ENCODE measurements at places on chromosomes 16 and 17.
A peak's percentile ranks its signal among the peaks of the same experiment; 100 is the strongest.

GRCh38 chr16:55821210-55821609 lies 11.7 kb downstream of the CES1 start:
- DNase-seq, result no peak

DNA sequence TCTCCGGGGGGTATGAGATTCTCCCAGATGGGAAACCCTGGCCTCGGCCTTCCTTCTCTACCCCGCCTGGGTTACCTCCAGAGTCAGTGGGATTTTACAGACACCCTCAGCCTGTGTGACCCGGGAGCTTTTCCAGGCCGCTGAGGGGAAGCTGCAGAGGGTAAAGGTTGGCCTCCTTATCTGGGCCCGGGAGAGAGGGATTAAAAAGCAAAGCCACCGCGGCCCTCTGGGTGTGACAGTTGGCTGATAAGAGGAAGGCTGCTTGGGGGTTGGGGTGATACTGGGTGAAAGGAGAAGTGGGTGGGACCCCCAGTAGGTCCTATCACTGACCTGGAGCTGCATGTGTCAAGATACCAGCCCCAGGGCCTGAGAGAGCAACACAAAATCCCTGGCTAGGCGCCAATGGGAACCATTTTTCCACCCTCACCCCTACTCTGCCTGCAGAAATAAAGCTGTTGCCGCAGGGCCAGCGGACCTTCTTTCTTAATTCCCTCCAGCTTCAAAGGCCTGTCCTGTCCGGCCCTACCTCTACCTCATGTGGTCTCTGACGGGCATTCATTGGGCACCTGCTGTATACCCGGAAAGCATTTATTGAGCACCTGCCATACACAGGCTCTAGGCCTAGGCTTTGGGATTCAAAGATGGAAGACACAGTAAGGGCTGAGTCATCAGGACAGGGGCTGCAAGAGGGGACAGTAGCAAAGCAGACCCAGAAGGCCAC lies 77.6 kb upstream of the GSE1 start:
- no peak for DNase-seq

DNA sequence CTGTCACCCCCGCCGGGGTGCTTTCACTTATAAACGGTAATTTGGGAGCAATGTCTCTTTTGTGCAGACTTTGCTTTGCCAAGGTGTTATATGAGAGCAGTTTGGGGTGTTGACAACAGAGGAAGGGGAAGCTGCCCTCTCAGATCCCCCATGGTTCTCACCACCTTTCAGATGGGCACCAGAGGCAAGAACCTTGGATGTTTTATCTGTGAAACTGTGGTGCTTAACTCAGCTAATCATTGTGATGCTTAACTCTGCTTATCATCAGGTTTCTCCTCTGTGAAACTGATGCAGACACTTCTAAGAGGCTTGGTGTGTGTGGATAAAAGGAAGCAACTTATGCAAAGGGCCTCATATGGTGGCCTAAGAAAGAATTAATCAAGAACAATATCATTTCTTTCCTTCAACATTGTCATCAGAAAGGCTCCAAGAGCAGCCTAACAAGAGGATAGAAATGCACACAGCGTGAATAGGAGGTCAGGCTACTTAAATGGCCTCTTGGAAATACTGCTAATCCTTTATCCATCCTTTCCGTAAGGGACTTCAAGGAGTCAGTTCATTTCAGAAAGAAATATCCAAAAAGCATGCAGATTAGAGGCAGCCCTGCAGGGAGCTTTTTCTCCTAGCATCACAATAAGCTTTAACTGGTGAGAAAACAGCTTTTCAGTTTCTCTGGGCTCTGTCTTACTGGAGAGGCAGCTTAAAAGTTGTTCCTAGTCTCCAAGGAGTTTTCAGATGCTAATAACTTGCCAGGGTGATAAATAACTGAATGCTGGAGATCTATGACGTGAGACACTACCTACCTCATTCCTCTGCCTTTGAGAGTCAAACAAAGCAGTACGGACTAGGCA lies 55.1 kb upstream of the CLEC3A start:
- no peak for DNase-seq

GRCh38 chr16:8278031-8278580 lies 312.2 kb downstream of the TMEM114 start:
- DNase-seq, result no peak

GRCh38 chr17:49822829-49823228 lies 25.0 kb downstream of the TAC4 start:
- no peak for DNase-seq

- no peak for DNase-seq
Observed at GRCh38 chr17:29086628-29087332, 43.8 kb downstream of the PIPOX start.

- DNase-seq, result no peak
Observed at GRCh38 chr16:51939378-51939871, 607.5 kb downstream of the TOX3 start.

GRCh38 chr17:5715478-5715877 lies 131.2 kb upstream of the NLRP1 start:
- no peak for DNase-seq

DNA sequence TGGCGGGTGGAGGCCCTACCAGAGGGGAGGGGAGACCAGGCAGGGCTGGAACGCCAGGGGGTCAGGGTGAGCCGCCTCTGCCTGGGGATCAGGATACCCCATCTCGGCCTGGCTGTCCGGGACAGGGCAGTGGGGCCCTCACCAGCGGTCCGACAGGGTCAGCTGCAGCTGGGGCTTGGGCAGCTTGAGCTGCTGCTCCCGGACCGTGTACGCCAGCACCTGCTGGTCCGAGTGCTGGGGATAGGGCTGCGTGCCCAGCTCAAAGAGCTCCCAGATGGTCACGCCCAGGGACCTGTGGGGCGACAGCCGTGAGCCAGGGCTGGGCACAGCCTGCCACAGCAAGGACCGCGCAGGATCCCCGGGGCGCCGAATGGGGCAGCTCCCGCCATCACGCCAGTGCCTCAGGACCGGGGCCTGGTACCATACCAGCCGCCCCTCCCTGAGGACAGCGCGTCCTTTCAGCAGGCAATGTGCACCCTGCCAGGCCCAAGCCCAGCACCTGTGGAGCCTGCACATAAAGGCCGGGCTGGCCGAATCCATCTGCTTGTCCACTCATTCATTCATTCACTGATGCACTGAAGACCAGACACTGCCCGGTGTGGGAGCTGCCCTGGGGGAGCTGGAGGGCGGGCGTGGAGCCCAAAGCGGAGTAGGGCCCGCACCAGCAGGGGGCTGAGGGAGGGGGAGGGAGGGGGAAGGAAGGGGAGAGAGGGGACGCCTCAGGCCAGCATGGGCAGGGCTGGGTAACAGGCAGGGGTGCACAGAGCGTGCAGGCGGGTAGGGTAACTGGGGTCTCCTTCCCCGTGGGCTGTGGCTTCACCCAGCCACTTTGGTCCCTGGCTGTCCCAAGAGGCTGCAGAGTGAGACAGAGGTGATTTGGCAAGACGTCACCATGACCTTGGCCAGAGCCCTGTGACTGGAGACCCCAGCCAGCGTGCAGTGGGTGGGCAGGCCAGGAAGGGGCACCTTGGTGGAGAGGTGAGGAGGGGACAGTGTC lies 42.0 kb upstream of the PVALEF start:
- DNase-seq, result no peak

DNA sequence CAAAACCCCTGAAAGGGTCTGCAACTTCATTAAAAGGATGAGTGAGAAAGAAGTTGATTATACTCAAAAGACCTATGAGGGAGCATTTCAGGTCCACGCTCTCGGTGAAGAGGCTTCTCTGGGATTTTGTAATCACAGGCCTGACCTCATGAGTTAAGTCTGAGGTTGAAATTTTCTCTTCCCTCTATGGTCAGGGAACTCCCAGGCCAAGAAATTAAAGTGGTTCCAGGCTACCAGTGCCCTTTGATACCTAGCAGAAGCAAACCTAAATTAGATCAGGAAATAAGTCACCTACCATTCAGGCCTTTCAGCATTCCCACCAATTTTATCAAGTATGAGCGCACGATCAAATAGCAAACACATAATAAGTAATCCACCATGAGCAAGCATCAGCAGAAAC lies 27.9 kb downstream of the MBTD1 start:
- DNase-seq, result no peak

- no peak for DNase-seq
Observed at GRCh38 chr17:14161419-14161818, 75.2 kb downstream of the CDRT15 start.

DNA sequence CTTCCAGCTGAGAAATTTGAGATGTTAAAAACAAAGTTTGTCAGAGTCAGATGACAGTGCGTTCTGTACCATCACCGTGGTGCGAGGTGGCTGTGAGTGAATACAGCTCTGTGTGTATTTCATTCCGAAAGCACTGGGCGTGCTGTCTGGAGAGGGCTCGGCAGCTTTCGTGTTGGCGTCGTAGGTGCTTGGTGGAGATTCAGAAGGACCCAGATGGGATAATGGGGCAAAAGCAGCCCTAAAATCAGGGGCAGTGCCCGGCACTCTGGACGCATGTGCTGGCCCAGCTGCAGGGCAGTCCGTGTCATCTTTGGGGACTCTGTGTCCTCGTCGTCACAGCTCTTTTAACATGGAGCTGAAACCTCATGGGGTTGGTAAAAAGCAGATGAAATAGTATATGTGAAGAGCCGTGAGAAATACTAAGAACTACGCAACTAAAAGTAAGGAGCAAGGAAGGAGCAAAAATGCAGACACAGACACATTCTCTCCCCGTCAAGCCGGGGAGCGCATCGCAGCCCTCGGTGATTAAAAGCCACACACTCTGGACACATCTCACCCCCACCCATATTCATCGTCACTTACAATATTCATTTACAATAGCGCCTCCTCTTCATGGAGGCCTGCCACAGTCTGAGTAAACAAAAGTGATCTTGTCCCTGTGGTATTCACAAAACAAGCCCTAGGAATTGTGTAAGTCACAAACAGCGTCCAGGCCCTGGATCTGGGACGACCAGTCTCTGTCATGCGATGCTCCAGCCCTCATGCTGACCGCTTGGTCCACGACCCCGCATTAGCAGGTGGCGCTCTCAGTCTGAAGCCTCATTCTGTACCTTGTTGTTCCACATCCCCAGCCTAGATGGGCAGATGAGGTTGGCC lies 206.7 kb downstream of the RPTOR start:
- DNase-seq, result no peak

- DNase-seq, result no peak
Observed at GRCh38 chr17:80696456-80696855, 151.8 kb downstream of the RPTOR start.

- DNase-seq, result peak; percentile 23
Observed at GRCh38 chr17:81428121-81428515, 32.9 kb downstream of the BAHCC1 start.

DNA sequence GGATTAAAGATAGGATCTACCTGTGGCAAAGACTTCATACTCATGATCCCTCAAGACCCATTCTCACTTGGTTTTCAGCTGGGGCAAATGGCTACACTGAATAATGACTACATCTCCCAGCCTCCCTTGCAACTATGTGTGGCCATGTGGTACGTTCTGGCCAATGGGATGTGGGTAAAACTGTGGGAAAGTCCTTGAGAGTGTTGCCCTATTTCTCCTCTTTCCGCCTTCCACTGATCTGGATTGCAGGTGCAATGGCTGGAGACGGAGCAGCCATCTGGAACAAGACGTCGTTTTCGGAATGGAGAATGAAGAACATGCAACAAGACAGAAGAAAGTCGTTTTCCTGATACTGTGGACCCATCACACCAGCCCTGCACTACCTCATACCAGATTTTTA lies 48.5 kb downstream of the HAPSTR1 start:
- DNase-seq, result peak; percentile 46

DNA sequence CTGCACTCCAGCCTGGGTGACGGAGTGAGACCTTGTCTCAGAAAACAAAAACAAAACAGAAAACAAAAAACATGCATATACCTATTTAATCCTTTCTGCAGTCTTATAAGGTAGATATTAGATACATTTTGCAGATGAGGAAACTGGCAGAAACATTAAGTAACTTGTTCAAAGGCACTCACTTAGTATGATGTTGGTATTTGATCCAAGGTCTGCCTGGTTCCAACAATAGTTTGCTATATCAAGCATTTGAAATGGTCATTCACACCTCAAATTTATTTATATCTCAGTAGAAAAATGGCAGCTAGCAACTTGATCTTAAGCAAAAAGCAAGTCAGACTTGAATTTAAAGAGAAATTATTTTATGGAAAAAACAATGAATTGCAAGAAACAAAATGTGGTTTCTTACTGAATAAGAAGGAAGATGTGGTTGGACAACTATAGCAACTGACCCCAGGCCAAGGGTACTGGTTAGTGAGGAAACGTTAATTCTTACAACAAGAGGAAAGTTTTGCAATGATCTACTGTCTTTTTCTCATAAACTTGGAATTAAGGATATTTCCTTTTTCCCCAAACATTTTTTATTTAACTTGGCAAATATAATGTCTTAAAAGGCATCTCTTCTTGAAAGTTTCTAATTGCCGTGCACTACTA lies 19.7 kb downstream of the DHRS7B start:
- no peak for DNase-seq

- no peak for DNase-seq
Observed at GRCh38 chr17:82389379-82389778, 17.8 kb downstream of the UTS2R start.

GRCh38 chr17:21286066-21286770 lies 1.7 kb downstream of the MAP2K3 start:
- peak; percentile 39 for DNase-seq

DNA sequence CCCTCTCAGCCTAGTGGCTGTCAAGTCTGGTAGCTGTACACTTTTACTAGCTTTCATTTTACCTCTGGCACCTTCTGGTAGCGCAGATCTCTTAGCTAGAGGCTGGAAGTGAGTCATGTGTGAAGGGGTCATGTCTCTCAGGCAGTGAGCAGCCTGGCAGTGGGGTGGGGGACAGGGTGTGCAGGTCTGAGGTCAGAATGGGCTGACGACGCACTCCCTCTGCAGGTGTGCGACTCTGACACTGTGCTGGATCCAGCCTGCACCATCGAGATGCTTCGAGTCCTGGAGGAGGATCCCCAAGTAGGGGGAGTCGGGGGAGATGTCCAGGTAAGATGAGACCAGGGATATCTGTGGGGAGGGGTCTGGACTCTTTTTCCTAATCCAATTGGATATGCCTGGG lies 7.8 kb downstream of the HAS3 start:
- DNase-seq, result no peak

DNA sequence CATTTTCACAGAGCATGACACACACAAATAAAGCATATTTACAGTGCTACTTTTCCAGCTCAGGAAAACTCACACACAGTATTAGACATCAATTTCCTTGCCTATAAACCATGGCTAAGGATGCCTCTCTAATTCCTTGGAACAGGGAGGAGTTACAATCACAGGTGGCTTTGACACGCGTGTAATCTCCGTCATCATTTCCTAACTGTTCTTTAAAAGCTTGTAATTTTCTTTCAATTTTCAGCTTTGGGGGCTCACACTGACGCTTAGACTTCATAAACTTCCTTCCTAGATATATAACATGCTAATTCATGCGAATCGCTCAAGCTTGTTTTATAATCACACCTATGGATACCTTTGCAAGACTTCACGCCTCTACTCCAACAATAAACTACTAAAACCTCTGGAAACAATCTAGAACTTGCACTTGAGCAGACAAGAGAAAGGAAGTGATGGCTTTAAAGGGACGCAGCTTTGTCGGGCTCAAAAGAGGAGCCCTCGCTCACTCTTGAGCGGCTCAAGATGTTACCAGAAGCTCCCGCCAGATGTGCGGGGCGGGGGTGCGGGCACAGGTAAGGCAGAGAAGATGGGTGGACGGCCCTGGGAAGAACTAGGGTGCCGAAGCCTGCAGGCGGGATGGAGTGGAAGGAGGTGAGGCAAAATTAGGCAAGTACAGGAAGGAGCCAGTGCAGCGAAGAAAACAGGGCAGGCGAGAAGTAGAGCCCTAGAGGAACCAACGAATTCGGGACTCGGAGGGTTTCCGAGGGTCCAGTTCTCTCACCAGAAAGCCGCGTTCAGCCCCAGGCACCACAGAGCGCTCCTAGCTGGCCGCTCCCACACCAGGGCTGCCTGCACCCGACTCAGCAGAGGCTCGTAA lies 631 bp downstream of the RETREG3 start:
- peak; percentile 51 for DNase-seq
